ENCODE measurements at places on chromosomes 7 and 10.

DNA sequence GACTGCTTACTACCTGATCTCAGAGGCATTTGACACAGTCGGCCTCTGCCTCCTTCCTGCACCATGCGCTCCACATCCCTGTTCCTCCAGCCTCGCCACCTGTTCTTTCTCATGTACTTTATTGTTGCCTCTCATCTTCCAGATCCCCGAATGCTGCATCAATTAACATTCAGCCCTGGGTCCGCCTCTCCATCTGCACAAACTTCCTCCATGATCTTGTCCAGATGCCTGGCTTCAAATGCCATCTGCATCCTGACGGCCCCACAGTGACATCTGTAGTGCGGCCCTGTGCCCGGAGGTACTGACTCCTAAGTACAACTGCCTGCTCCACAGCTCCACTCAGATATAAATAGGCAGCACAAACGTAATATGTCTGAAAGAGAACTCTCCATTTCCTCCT lies 51.2 kb upstream of the STK17A start:
- no peak for DNase-seq

DNA sequence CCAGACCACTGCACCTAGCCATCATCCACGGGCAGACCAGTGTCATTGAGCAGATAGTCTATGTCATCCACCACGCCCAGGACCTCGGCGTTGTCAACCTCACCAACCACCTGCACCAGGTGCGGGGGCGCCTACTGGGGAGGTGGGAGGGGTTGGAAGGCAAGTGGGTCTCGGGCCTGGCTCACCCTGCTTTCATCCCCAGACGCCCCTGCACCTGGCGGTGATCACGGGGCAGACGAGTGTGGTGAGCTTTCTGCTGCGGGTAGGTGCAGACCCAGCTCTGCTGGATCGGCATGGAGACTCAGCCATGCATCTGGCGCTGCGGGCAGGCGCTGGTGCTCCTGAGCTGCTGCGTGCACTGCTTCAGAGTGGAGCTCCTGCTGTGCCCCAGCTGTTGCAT lies 4.6 kb downstream of the NFKB2 start:
- DNase-seq: no peak

DNA sequence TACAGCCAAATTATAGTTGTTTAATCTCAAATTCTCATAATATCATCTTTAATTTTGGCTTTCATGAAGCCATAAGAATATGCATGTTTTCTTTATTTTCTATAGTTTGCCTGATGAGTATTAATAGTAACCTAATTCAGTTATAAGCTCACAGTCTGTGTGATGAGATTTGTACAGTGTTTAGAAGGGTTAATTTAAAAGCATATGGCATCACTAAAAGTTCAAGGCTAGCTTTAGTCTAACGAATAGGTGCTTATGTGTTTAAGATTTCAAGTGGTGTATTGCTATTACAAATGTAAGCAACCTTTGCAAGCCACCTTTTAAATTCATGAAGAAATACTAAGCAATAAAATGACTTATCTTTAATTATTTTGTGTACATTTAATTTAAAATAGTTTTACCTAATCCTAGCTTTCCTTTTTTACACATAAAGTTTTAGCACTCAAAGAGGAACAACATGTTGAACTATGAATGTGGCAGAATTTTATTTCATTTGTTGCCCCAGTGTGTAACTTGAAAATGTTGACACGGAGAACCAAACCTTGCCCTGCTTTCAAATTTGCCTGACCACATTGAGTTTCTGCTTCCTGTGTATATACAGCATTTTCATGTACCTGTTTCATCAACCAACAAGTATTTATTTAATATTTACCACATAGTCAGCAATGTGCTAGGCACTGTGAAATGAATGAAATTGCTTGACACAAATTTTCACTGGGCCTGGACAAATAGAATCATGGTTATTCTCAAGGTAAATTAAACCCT lies 41.5 kb downstream of the TET1 start:
- no peak for DNase-seq

DNA sequence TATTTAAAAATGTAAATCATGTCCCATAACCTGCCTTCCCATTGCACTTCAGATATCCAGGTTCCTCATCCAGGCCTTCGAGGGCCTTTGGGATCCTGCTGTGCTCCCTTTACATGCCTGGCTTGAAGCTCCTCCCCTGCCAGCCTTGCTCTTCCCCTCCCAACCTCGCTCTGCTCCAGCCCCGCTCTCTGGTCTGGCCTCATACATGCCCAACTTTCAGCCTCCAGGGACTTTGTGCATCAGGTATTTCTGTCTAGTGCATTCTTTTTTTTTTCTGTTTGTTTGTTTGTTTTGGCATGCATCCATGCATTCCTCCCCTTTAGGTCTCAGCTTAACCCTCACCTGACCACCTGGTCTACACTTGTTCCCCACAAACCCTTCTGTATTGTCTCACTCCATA lies 160.3 kb downstream of the SNX10 start:
- DNase-seq: no peak

DNA sequence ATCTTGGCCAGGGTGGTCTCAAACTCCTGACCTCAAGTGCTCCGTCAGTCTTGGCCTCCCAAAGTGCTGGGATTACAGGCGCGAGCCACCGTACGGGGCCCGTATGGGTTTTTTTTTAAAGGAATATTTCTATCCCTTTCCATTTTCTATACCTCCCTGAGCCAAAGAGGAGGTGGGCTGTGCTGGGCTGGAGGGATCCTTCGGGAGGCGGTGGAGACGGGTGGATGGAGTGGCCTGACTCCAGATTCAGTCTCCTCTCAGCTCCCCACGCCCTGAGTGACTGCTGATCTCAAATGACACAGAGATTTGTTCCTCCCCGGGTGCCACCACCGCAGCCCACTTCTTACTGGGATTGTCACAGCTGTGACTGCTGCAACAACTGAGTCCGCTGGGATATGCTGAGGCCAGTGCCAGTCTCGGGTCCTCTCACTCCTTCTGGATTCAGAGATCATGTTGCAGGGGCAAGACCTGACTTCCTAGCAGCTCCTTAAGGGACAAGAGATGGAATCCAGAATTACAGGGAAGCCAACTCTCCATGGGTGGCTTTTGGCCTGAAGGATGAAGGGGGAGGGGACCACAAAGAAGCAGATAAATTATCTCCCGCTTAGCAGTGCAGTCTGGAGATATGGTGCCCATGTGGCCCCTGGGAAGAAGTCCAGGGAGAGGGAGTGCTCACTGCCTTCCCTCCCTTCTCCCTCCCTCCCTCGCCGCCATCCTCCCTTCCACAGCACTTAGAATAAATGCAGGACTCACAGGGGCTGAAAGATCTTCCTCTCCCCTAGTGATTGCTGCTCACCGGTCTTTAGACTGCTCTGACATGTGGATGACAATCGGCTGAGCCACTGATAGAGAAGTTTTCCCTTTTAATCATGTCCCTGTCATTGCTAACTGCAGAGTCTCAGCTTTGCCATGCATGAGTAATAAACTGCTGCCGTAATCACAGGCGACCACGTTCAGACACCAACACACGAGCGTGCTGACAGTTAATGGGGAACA lies 14.3 kb downstream of the GALNT17 start:
- DNase-seq: no peak

- DNase-seq: no peak
Measured at GRCh38 chr7:117135553-117135891, 182.2 kb downstream of the ST7 start.

- peak; percentile 2 for DNase-seq
Measured at GRCh38 chr10:43222210-43222720, 44.6 kb downstream of the RASGEF1A start.

GRCh38 chr7:4177001-4177400 lies 505.1 kb upstream of the FOXK1 start:
- no peak for DNase-seq

GRCh38 chr10:14884082-14884481 lies 5.4 kb downstream of the SUV39H2 start:
- DNase-seq: no peak

GRCh38 chr10:30184397-30185033 lies 125.1 kb upstream of the JCAD start:
- DNase-seq: no peak

DNA sequence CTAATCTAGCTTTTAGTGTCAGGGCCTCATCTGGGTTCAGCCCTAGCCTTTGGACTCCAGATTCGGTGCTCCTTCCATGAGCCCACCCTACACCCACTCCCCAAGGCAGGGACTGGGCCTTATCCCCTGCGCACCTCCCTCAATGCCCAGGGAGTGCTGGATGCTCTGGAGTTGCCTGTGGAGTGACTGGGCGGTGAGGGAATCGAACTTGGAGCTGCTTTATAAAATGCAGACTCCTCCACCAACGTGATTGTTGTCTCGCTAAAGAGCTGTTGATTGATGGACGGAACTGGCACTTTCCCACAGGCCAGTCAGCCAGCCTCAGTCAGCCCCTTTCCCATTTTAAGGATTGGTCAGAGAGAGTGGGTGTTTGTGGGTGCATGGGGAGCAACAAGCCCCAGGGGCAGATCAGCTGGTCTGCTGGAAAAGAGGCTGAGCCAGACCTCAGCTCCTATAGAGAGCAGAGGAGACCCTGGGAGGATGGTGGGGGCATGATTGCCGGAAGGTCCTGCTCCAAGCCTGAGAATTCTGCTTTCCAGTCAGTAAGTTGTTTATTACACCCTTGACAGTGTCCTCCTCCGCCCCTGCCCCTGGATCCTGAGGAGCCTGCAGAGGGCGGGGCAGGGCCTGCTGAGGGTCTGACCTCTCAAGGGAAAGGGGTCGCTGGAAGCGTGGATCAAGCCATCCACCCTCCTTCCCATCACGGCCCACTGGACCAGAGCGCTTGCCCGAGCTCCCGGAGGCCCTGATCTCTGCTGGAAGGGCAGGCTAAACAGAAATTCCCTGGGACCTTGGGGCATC lies 16.7 kb downstream of the UNC5B start:
- no peak for DNase-seq

DNA sequence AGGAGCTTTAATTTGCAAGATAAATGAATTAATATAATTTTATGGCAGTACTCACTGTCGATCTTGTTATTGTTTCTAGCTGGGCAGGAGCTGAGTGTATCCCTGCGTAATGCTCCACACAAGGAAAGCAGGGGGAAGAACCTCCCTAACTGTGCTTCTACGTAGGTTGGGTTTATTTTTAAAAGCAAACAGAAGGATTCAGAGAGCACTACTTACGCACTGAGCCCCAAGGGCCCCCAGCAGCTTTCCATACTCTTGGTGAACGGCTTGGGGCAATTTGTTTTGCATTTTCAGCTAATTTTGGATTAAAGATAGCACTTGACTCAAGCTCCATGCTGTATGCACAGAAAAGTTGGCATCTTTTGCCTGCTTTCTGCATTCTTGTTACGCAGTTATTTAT lies 9.6 kb downstream of the DUSP5 start:
- DNase-seq: no peak

- DNase-seq: no peak
Measured at GRCh38 chr7:70053989-70054388, 455.7 kb downstream of the AUTS2 start.

- DNase-seq: no peak
Measured at GRCh38 chr7:46720761-46721160, 799.7 kb upstream of the IGFBP3 start.

GRCh38 chr10:128429321-128429720 lies 303.1 kb upstream of the MKI67 start:
- no peak for DNase-seq

- no peak for DNase-seq
Measured at GRCh38 chr7:92680442-92680841, 90.3 kb upstream of the FAM133B start.

DNA sequence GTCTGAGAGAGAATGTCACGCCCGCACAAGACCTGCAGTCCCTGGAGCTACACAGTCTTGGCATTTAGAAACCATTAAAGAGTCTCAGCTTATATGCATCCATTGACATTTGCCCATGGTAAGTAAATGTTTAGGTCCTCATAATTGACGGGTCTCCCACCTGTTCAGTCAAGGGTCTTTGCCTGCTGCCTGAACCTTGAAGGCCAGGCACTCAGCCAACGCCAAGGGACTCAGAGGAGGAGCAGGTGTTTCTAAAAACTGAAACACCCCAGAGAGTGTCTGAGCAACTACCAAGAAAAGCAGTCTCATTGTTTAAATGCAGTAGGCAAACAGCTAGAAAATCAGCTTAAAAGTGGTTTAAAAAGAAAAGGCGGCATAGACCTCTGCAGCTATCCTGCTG lies 264.7 kb upstream of the AKR1E2 start:
- no peak for DNase-seq

- DNase-seq: no peak
Measured at GRCh38 chr10:78746155-78746763, 322.5 kb upstream of the ZMIZ1 start.

GRCh38 chr7:142739923-142740492 lies 9.3 kb upstream of the PRSS1 start:
- no peak for DNase-seq

- DNase-seq: no peak
Measured at GRCh38 chr10:73517166-73517888, 21.5 kb upstream of the PPP3CB start.

- no peak for DNase-seq
Measured at GRCh38 chr7:104927055-104927454, 87.0 kb upstream of the KMT2E start.

- DNase-seq: no peak
Measured at GRCh38 chr10:78991187-78991586, 77.6 kb upstream of the ZMIZ1 start.

DNA sequence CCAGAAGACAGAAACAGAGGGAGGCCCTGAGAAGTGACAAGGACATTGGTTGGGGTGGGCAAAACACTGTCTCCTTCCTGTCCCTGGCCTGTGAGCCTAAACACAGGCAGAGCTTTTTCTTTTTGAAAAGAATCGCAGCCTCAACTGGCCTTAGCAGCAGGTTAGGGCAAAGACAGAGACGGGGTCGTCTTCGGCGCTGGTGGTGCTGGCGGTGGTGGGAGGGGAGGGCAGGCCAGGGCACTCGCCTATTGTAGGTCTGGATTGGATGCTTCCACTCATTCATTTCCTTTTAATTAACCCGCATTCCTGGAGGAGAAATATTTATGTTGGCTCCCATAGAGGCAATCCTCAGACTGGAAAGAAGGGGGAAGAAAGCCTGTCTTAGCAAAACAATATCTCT lies 22.6 kb downstream of the WNT8B start:
- no peak for DNase-seq

- DNase-seq: no peak
Measured at GRCh38 chr7:158814637-158815036, 14.7 kb downstream of the ESYT2 start.

GRCh38 chr7:91993976-91994375 lies 53.3 kb downstream of the AKAP9 start:
- DNase-seq: no peak

DNA sequence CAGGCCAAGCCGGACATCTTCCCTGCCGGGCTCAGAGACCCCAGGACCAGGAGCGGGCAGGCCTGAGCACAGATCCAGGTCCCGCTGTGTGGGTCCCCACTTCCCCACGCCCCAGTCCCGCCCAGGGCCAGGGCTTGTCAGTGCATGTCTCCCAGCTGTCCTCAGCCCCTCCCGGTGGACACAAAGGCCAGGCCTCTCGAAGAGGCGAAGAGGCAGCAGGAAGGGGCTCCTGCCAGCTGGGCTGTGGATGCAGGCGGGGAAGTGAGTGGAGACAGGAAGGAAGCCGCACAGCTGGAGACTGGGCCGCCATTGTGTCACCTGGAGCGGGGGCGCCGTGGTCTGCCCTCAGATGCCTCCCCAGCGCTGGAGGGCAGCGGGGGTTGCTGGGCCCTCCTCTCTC lies 4.8 kb downstream of the GRIFIN start:
- no peak for DNase-seq

- DNase-seq: no peak
Measured at GRCh38 chr10:29668628-29669027, 33.9 kb upstream of the SVIL start.

- no peak for DNase-seq
Measured at GRCh38 chr7:111987115-111987826, 218.9 kb downstream of the DOCK4 start.

- DNase-seq: no peak
Measured at GRCh38 chr7:151590850-151591771, 71.4 kb upstream of the RHEB start.

All from mesothelial cell of epicardium (in vitro differentiated cells).